Pancreas (tissue), 10 donors: ENCODE measurements at places on chromosomes 13 and 19. TPM values are rescaled to one million over a fixed set of nuclear protein-coding genes. Genes with fewer than 3 reads are reported as not detected.

DNA sequence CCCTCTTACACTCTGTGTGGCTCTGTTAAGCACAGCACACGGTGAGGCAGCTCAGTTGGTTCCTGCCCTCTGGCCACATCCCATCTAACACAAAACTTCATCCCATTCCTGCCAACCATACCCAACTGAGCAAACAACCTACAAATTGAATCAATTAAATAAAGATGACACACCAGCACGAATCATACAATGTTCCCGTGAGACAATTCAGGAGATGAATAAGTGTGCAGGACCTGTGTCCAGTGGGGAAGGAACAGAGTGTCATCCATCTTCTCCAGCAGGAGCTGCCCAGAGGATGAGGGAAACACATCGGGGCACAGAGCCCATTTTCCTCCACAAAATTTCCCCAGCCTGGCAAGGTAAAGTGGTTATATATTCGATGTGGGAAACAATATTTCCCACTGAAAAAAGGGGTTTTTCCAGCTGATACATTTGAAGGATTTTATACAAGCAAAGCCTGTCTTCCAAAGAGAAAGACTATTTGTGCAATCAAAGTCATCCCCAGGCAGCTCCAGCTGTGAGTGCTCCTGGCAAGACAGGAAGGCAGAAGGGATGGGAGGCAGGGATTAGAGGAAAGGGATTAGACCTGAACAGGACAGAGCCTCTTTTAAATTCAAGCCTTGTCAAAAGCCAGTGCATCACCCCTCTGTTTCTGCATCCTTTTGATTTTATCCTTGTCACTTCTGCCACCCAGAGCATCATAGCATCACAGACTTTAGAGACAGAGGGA is 240.2 kb downstream of the LHFPL6 start:
- H3K36me3 ChIP-seq = no peaks in the 10 kb centered on the region
- no peak for DNase-seq
- no peaks in the 10 kb centered on the region for H3K4me1 ChIP-seq
- H3K4me3 ChIP-seq = no peak overlapping the region
- no peaks in the 10 kb centered on the region for H3K27me3 ChIP-seq
- H3K27ac ChIP-seq = no peak overlapping the region

DNA sequence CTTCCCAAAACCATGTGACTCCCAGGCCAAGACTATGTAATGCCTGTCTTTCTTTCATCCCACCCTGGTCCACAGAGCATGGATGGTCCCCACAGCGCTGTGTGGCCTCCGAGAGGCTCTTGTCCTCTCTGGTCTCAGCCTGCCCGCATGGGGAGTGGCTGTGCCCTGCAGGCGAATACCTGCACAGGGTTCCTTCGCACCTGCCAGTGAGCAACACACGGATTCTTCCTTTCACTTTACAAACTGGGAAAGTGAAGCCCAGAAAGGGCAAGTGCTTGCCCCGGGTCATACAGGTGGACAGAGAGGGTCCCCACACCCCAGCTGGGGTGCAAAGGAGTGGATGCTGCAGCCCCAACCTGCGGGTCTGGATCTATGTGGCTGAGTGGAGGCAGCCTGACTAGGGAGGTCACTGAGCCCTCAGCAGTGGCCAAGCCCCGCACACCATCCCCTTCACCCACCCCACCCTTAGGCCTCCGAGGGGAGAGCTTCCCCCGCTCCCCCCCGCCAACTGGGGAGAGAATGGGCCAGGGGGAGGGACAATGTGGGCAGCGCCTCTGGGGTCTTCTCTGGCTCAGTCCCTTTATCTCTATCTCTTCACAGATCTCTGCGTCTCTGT is 747 bp upstream of the MARK4 start:
- H3K27ac ChIP-seq = no peak overlapping the region
- no peaks in the 10 kb centered on the region for H3K27me3 ChIP-seq
- no peaks in the 10 kb centered on the region for H3K36me3 ChIP-seq
- H3K4me1 ChIP-seq = peaks cover 5% of the 10 kb centered on the region

DNA sequence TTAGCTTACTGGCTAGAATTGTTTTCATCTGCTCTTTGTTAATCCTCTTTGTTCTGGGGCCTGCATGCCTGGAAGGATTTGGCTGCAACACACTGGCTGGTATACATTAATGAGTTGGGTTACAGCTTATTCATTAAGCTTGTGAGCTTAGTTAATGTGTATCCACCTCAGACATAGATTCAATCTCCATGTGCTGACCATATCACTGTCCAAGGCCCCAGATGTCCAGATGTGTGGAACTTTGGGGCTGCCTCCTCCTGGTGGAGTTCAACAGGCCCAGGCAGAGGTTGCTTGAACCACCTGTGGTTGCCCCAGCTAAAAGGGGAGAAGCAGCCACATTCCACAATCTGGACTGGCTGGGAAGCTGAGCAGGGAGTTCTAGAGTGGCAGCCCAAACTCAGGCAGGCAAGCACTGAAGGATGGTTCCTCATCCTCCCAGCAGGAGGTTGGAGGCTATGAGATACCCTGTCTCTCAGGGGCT is 5.4 kb downstream of the DIAPH3 start:
- H3K4me3 ChIP-seq = no peak overlapping the region
- DNase-seq = no peak
- no peaks in the 10 kb centered on the region for H3K36me3 ChIP-seq
- no peak overlapping the region for H3K27ac ChIP-seq
- no peaks in the 10 kb centered on the region for H3K4me1 ChIP-seq
- H3K27me3 ChIP-seq = no peaks in the 10 kb centered on the region

Gene N4BP2L1
- 22.4 TPM for polyA plus RNA-seq

Gene CPB2
- 0.94 TPM for polyA plus RNA-seq

DNA sequence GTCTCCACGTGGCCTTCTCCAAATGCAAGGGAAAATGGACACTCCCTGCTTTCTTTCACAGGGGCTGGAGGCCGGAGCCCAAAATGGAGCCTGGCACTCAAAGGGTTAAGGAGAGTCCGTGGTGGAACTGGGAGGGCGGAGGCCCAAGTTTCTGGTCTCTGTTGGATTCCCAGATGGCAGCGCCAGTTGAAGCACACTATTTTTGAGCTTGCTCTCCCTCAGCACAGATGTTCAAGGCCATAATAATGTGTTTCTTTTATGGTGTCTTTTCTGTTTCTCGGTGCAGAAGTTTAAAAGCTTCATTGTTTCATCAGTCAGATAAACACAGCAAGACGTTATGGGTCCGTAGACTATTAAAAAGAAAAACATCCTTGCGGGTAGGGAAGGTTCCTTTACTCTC is 67.6 kb downstream of the TNFRSF19 start:
- H3K36me3 ChIP-seq = no peaks in the 10 kb centered on the region
- H3K27me3 ChIP-seq = no peaks in the 10 kb centered on the region
- no peak overlapping the region for H3K27ac ChIP-seq

DNA sequence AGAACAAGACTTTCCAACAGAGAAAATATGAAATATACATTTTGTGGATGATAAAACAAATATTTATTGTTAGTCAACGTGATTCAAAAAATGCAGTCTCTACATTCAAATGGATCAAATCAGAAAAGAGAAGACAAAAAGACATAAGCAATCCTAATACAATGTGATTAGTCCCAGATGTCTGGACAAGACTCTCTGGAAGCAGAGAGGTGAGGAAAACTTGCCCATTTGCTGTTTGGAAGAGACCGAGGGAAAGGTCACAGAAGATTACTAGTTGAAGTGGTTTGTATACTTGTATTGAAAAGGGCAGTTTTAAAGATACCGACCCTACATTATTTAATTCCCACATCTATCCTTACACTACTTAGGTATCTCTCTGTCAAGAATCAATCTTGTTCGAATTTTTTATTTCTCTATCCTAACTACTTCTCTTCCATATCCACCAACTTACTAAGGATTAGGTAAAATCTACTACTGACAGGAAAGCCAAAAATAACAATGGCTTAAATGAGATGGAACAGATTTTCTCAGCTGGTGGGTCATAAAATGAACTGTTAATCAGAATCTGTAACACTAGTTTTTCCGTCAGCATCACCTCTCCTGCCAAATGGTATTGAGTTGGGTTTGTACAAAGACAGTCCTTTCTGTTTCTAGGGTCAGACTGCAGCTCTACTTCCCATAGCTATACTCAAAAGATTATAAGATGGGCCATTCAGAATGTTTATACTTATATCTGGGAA is 497.1 kb downstream of the DCT start:
- no peak overlapping the region for H3K27ac ChIP-seq
- no peak overlapping the region for H3K4me3 ChIP-seq
- H3K4me1 ChIP-seq = no peaks in the 10 kb centered on the region

DNA sequence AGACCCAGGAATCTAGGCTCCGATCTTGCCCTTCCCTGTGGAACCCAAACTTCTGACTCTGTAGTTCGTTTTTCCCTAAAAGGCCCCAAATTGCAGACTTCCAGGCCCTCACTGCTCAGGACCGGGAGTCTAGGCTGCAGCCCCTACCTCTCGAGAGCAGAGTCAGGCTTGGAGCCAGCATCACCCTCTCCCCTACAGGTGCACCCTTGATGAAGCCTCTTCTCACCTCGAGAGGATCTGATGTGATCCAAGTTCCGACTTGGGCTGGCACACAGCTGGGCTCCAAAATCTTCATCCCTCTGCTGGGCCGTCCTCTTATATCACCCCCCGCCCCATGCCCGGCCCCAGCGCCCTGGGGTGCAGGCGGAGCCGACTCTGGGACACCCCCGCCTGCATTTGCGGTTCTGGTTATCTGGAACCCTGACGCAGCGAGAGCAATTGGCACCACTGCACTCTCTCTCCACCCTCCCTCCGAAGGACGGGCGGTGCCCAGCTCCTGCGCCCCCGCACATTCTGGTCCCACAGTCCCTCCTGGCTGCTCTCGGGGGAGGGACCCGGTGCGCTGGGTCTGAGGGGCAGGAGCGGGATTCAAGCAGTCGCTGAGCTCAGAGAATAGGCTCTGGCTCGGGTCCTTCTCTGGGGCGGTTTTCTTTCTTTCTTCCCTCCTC is at the start of gene KLK7:
TSS of gene KLK7 (minus strand) at position 293 of the 668 bp plus-strand sequence. CDS start 1,518 bp downstream, outside the sequence.
- no peak within 1 kb of the TSS for H3K27ac ChIP-seq
- no peak within 1 kb of the TSS for H3K4me3 ChIP-seq
- no peaks in the 10 kb centered on the region for H3K27me3 ChIP-seq
- DNase-seq = no peak
- H3K4me1 ChIP-seq = no peaks in the 10 kb centered on the region
- H3K36me3 ChIP-seq = no peaks in the 10 kb centered on the region

DNA sequence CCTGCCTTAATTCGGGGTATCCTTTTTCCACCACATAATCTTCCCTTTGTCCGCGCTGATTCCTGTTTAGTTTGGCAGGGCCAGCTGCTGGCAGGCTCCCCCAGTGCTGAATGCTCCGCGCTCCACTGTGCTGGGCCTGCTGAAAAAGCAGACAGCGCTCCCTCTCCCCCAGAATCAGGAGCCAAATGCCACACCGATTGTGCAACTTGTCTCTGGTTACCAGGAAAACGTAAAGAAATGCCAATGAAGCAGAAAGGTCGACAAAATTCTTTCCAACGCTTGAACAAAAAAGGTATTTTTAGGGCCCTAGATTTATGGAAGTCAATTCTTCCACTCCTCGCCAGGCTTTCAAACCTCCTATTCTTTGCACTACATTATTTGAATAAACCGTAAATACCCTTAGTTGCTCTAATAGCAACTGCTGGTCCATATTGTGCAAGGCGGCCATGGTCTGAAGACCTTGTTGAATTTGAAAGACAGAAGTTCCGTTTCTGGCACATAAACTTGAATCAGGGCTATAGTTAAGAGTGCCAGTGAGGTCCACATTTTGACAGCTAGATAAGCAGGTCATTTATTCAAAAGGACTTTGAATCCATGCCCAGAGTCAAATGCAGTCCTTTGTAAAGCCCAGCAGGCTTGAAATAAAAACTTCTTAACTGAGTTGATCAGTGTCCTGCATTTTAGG is 206.7 kb upstream of the RFC3 start:
- no peaks in the 10 kb centered on the region for H3K36me3 ChIP-seq
- H3K27me3 ChIP-seq = no peaks in the 10 kb centered on the region
- H3K27ac ChIP-seq = peak overlapping the region; percentile 65
- peak; percentile 55 for DNase-seq
- H3K4me3 ChIP-seq = no peak overlapping the region

DNA sequence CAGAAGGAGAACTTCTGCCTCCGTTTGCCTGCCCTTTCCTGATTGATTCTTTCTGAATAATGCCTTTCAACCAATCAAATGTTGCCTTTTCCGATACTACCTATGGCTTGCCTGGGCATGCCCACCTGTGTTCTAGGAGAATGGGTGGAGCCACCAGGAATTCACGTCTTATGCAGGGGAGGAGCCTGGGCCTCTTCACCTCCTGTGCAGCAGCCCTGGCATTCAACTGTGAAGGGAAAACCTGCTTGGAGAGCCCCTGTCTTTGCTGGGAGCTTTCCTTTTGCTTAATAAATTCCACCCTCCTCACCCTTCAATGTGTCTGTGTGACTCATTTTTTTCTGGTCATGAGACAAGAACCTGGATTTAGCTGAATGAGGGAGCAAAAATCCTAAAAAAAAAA is 730.7 kb downstream of the UQCRFS1 start:
- no peak overlapping the region for H3K4me3 ChIP-seq
- H3K27me3 ChIP-seq = no peaks in the 10 kb centered on the region
- no peaks in the 10 kb centered on the region for H3K4me1 ChIP-seq
- DNase-seq = no peak
- no peaks in the 10 kb centered on the region for H3K36me3 ChIP-seq

DNA sequence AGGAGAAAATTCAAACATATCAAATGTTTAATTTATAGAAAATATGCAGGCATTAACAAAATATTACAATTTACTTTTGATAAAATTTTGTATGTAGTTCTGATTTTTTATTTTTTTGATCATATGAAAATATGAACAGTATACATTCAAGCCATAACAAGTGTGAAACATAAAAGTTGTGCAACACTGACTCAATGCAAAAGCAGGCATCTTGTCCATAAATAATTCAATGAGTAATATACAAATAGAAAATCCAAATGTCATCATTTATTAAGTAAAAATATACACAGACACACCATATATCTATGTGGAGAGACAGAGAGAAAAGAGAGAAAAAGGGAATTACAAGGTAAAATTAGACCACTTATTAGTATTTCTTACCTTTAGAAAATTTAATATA is 1183.9 kb downstream of the SLITRK1 start:
- H3K36me3 ChIP-seq = no peaks in the 10 kb centered on the region
- H3K4me3 ChIP-seq = no peak overlapping the region
- no peak for DNase-seq
- no peak overlapping the region for H3K27ac ChIP-seq

DNA sequence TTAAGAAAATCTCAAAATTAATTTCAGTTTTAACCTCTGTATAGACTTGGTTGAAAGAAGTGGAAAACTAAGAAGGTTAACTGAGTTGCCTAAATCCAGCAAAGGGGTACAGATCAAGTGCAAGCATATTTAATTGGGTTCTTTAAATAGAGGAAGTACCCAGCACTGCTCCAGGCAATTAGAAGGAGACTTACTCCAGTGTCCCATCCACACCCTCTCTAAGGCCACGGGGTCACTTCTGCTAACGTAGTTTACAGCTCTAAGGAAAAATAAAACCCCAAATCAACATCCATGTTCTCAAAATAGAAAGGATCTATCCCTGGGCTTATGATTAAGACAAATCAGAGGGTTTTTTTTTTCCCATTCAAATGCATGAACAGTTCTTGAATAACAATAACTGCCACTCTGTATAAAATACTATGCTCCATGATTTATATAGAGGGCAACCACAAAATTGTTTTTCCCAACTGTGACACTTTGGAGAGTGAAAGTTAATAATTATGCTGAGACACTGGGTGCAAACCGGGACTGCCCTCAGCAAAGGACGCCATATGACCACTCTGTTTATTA is 4.6 kb downstream of the FRY start:
- H3K36me3 ChIP-seq = no peaks in the 10 kb centered on the region
- H3K27ac ChIP-seq = no peak overlapping the region
- DNase-seq = no peak
- no peaks in the 10 kb centered on the region for H3K27me3 ChIP-seq
- no peak overlapping the region for H3K4me3 ChIP-seq
